Stimulated activated CD4-positive, alpha-beta T cell treated with anti-CD3 and anti-CD28 coated beads, Interleukin-15, amount 100 ng/mL, for 1 hour (primary cell): ENCODE measurements at places on chromosomes 1 and 21.

- no peak for DNase-seq
Measured at GRCh38 chr1:186291271-186291670, 83.8 kb downstream of the TPR start.

GRCh38 chr1:46184920-46185658 lies 8.8 kb upstream of the P3R3URF start:
- DNase-seq, result no peak

GRCh38 chr21:38816400-38816977 lies 10.8 kb downstream of the ETS2 start:
- no peak for DNase-seq

DNA sequence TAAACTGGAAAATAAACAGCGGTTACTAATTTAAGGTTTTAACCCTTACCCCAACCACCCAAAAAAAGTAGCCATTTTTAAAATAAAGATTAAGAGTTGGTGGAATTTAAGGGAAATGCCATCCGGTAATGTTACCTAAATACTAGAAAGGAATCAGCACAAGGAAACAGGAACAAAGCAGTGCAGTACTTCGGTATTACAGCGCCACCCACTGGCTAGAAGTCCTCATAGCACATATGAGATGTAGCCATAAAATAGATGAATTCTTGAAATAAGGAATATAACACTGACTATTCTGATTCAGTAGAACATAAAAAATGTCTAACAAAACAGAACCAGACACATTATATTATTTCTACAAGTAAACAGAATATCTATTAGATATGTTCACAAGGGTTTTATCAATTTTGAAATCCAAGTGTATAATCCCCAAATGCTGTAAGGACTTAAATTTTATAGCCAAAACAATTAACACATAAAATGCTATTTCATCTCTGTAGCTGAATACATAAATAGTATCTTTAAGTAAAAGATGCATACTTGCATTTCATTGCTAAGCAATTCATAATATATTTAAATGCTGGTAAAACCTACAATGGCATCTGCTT lies 58.8 kb downstream of the FRRS1 start:
- peak; percentile 5 for DNase-seq

DNA sequence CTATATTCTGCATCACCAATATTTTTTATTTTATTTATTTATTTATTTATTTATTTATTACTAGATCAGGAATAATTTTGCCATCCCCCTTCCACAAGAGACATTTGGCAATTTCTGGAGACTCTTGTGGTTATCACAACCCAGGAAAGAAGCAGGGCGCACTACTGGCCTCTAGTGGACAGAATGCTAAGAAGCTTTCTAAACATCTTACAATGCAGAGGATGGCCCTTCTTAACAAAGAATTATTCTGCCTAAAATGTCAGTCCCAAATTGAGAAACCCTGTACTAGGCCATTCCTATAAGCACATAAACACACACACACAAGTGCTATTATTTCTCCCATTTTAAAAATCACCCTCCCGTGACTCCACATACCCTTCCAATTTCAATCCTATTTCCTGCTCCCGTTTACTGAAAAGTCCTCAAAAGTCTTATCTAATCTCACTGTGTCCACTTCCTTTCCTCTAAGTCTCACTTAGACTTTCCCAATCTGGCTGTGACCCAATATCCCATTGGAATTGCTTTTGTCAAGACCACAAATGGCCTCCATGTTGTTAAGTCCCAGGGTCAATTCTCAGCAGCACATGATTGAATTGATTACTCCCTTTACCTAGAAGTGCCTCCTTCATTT lies 43.7 kb upstream of the RNF11 start:
- no peak for DNase-seq

DNA sequence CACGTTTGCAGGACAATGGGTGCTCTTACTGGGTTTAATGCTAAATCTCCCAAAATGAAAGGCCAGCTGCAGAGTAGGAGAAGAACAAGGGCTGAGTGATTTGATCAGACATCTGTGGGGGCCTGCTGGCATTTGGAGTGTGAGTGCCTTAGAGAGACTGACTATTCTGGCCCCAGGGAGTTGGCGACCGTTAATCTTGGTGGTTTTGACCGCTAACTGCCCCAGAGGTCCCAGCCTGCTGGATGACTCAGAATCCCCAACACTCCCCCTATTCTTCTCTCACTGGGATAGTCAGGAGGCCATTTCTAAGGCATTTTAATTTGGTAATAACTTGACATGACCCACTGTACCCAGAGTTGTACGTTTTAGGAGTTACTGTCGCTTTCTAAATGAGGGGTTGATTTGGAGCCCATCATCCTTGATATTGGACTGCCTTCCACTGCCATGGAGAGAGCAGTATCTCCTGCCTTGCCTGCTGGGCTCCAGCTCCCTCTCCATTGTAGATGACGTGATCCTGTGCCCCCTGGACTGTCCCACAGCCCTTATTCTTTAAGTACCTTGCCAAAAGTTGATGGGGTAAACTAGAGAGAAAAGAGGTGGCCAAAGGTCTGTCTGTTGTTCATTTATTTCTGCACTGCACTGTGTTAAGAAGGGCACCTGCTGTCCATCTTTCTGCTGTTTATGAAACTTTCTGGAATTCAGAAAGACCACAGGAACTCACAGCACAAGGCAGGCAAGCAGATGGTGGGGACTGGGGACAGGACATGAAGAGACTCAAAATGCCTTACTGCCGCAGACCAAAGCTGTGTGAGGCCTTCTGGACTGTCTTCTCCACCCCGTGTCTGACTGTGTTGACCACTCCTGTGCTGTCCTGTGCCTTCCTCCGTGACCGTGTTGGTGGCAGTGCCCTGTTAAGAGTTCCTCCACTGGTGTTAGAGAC lies 98.2 kb upstream of the ARTN start:
- DNase-seq, result no peak

DNA sequence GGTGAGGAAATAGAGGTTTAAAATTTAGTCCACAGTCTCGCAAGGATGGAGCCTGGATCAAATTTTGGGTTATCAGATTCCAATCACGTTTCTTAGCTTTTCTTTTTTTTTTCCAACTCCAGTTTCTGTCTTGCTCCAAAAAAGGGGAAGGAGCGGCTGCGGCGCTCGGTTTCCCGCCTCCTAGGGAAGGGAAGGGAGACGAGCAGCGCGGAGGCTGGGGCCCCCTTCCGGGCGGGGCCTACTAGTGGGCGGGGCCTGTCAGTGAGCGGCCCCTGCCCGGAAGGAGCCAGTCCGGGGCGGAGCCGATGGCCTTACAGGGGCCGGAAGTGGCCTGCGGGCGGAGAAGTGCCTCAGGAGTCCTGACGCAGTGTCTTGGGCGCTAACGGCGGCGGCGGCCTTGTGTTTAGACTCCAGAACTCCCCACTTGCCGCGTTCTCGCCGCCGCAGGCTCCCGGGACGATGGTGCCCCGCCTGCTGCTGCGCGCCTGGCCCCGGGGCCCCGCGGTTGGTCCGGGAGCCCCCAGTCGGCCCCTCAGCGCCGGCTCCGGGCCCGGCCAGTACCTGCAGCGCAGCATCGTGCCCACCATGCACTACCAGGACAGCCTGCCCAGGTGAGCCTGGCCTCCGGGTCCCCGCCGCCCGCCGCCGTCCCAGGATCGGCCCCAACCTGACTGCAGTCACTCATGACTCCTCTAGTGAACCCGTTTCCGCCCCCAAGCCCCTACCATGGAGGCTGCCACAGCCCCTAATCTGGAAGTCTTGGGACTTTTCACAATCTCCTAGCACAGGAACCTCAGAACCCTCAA lies at the start of gene CPT2:
Gene CPT2 (plus strand): TSS at position 340 of the 806 bp plus-strand sequence. CDS start 120 bp downstream, at position 460.
- peak; percentile 87 for DNase-seq

DNA sequence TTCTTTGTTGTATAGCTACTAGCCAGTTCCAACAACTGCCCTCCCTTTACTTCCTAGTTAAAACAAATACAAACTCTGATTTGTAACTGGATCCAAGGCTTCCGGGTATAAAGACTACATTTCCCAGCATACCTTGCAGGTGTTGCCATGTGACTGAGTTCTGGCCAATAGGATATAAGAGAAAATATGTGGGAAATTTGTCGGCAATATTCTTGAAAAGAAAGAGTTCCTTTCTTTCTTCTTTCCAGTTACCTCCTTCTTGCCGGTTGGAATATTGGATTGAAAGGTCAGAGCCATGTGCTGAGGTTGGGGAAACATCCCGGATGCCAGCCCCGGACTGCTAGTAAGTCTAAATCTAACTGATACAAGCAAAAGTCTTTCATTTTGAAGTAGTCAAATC lies 23.0 kb upstream of the ZBTB40 start:
- no peak for DNase-seq

- DNase-seq, result no peak
Measured at GRCh38 chr1:238254935-238255334, 364.2 kb upstream of the ZP4 start.

DNA sequence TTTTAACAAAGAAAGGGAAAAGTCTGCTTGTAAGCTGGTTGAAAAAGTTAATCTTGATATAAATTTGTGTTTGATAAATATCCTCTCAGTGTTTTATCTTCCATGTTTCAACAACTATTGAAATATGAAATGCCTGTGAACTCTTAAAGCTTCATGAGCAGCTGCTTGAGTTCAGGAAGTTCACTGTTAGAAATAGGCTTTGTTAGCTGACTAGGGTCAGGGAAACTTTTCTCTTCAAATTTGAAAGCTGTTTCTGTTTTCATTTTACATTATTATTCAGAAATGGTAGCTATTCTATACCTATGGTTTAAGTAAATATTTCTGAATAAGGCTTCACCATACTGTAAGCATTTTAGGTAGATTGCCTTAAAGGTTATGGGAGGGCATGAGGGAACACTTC lies 191.7 kb downstream of the HS2ST1 start:
- no peak for DNase-seq

- no peak for DNase-seq
Measured at GRCh38 chr21:29168891-29169315, 38.5 kb downstream of the MAP3K7CL start.

GRCh38 chr1:108878678-108879077 lies 1.9 kb downstream of the GPSM2 start:
- DNase-seq, result no peak

- no peak for DNase-seq
Measured at GRCh38 chr1:178397678-178398077, 99.1 kb downstream of the CLEC20A start.

DNA sequence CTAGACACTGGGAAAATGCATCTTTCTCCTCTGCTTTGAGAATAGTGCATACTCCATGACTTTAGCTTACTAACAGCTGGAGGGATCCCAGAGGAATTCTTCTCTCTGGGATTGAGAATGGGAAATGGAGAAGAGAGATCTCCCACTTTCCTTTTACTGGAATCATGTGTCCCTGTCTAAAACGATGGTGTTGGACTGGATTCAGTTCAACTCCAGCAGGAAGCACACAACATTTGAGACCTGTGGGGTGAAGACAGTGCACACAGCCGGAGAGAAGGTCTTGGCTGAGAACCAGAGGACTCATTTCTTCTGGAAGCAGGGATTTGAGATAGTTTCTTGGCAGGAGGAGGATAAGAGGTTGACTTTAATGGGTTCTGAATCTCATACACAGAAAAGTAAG lies 58.7 kb downstream of the TRABD2B start:
- no peak for DNase-seq

GRCh38 chr1:62288224-62288623 lies 31.0 kb downstream of the KANK4 start:
- no peak for DNase-seq
